CD4-positive, alpha-beta T cell treated with Interleukin-6 at 100 ng/mL for 8 hours (primary cell): ENCODE measurements at places on chromosomes 6 and 20.

- DNase-seq, result no peak
These were observed 14.9 kb downstream of the ZBTB2 start for GRCh38 chr6:151376440-151376839.

DNA sequence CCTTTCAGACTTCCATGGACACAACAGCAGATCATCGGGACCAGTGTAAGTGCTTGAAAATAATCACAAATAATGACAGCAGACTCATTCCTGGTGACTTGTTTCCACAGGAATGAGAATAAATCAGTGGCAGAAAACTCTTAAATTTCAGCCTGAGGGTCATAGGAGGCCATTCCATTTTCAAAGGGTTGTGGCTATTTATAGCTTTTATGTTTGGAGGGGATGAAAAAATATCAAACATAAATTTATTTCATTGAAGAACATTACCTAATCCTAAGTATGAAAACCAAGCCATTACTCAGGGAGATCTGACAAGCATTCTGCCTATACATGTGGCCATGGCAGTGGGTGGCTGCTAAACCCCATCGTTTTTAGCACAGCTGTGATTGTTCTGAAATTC lies 173.6 kb upstream of the CNR1 start:
- no peak for DNase-seq

GRCh38 chr20:40926928-40927327 lies 101.7 kb upstream of the TOP1 start:
- DNase-seq, result no peak

DNA sequence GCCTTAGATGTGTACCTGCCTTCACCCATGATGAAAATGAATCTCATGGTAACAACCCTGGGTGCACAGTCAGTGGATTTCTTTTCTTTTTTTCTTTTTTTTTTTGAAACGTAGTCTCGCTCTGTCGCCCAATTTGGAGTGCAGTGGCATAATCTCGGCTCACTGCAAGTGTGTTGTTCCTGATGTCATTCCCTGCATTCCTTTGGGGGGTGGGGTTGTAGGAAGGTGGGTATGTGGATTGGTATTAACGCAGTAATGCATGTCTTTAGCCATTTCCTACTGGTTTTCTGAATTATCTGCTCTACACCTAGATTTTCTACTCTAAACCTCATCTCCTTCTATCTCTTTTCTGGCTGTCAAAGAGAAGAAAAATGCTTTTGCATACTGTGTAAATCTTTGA lies 146.6 kb downstream of the RNF144B start:
- no peak for DNase-seq

- DNase-seq, result no peak
These were observed 244.8 kb upstream of the CDYL start for GRCh38 chr6:4531406-4531805.

GRCh38 chr6:35298625-35299140 lies 1.1 kb downstream of the DEF6 start:
- DNase-seq, result peak; percentile 27

GRCh38 chr6:139172151-139172550 lies 37.3 kb downstream of the HECA start:
- DNase-seq, result no peak

DNA sequence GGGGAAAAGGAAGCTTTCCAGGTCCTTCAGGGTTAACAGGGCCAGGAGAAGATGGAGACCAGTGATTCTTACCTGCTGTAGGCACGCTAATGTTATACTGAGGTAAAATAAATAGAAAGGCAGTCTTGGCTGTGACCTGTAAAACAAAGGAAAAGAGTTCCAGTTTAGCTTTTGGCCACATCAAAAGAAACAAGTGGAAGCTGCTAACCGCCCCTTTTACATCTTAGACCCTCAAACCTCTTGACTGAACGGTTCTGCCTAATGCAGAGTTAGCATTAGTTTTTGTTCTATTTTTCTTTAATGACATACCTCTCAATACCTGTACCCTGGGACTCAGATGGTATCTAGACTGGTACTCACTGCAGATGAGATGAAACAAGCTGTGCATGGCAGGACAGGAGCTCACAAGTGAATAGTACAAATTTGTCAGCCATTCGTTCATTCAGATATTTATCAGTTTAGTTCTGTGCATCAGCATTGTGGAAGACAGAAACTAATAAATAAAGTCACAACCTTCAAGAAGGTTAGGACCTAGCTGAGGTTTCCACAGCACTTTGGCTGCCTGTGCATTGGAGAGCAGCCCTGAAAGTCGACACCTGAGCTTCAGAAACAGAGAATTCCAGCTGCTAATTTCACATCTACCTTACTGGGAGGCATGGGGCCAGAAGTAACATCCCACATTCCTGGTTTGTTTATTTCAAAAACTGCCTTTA lies 41.0 kb downstream of the TRAM2 start:
- DNase-seq, result no peak

DNA sequence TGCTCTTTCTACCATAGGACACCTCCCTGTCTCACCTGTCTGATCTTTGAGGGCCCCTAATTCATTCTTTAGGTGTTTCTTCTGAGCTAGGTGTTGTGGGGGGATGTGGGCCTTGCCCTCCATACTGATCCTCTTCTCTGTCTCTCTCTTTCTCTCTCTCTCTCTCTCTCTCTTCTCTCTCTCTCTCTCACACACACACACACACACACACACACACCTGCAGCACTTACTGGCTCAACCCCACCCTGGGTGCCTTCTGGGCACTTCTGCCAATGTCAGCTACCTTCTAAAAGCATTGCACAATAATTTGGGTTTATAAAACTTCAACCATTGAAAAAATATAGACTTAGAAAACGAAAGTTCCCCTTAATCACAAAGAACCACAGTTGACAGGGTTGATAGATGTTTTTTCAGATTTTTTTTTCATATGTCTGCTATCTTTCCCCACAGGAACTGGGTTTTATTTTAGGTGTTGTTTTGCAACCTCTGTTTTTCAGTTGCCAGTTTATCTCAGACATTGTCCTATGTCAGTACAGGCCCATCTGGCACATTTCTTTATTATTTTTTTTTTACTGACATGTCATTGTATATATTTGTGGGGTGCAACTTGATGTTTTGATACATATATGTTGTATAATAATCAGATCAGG lies 28.1 kb downstream of the PKIG start:
- peak; percentile 20 for DNase-seq

DNA sequence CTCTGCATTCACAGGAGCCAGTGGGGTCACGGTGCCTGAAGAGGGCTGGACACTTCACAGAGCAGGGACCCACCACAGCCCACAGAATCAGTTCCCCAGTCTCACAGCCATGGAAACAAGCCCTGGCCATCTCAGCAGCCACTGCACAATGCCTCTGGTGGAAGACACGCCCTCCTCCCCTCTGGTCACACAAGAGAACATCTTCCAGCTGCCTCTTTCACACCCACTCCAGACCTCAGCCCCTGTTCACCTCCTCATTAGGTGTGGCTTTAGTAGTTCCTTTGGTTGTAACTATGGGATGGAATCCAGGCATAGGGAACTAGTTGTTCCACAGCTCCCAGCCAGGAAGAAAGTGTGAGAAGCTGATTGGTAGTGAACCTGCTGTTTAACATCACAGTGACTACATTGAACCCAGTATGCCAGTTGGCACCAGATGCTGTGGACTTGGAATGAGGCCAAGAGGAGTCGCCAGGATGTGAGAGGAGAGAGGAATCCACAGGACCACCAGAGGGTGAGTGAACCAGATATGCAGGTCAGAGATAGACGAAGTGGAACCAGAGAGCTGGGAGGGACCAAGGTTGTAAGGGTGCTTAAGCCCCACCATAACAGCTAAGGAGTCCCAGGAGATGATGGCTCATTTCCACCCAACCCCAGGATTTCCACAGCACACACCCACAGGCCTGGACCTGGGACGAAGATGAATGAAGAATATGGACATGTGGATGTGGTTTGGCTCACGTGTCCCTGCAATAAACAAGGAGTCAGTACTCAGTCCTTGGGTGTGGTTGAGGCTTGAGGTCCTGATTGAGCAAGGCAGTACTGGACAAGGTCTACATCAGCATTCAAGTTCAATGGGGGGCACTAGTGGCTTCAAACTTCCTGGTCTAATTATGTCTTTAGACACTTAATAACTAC lies 8.8 kb upstream of the BTN3A3 start:
- no peak for DNase-seq
